ENCODE measurements at places on chromosomes 5 and 9.

- DNase-seq, result peak; percentile 7
Measured at GRCh38 chr5:89584339-89584956, 701.5 kb upstream of the MEF2C start.

- DNase-seq, result no peak
Measured at GRCh38 chr5:30502277-30502676, 691.2 kb upstream of the CDH6 start.

GRCh38 chr5:133226186-133226585, 174.4 kb downstream of the HSPA4 start:
- no peak for DNase-seq

GRCh38 chr5:91928754-91929521, 545.8 kb upstream of the ARRDC3 start:
- DNase-seq, result peak; percentile 8

GRCh38 chr5:169265888-169266287, 35.1 kb downstream of the SLIT3 start:
- no peak for DNase-seq

DNA sequence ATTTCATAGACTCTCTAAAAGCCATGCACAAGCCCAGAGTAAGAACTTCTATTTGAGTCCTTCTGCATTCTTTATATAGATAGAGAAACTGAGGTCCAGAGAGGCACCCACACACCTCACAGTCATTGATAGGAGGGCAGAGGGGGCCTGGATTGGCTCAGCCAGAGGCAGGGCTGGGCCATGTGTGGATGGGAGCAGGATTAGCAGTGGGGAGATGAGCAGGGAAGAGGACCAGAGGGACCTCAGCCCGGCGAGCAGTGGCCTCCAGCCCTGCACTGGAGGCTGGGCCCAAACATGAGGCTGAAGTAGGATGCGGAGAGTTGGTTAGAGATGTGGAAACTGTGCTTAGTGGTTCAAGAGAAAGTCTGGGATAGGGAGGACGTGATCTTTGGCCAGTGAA, 34.0 kb downstream of the PPARGC1B start:
- no peak for DNase-seq

Data from NCI-H1417 treated with DMSO at 0.1 percent for 48 hours (cell line).